ENCODE measurements at places on chromosomes 12 and 14. TPM values are rescaled to one million over a fixed set of nuclear protein-coding genes. Genes with fewer than 3 reads are reported as not detected.

DNA sequence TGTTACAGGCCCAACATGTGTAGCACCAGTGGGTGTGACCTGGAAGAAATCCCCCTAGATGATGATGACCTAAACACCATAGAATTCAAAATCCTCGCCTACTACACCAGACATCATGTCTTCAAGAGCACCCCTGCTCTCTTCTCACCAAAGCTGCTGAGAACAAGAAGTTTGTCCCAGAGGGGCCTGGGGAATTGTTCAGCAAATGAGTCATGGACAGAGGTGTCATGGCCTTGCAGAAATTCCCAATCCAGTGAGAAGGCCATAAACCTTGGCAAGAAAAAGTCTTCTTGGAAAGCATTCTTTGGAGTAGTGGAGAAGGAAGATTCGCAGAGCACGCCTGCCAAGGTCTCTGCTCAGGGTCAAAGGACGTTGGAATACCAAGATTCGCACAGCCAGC, 8.6 kb downstream of the BCL2L14 start:
- DNase-seq: no peak

DNA sequence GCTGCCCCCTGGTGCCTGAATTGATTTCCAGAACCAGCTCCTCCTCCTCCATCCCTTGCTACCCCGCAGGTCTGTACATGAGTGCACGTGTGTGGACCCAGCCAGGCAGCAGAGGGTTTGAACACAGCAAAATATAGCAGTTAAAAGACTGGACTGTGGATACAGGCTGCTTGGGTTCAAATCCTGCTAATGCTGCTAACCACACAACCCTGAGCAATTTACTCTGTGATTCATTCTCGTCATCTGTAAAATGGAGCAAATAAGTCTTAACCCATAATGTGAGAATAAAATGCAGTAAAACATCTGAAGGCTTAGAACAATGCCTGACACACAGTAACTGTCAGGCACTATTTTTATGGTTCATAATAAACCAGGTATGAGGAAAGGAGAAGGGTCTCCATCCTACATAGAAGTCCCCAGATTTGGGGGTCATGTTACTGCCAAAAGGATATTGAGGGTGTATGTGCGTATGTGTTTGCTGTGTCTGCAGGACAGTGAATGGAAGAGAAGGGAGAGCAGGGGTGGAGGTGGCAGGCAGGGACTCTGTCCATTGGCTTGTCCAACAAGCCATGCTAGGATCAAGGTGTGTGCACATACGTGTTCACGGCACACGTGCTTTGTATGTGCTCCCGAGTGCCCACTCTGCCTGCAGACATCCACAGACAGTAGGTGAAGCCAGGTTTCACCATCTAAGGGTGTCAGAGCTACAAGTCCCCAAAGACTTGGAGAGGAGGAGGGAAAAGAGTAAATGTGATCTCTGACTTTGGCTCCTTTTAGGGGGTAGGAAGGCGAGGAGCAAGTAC, 1.5 kb upstream of the STAT6 start:
- DNase-seq: no peak

- no peak for DNase-seq
Measured at GRCh38 chr14:98956181-98956580, 315.8 kb downstream of the BCL11B start.

GRCh38 chr12:108729612-108730364, 1.5 kb downstream of the CORO1C start:
- DNase-seq: peak; percentile 17

GRCh38 chr12:127962303-127962702, 304.7 kb upstream of the TMEM132C start:
- DNase-seq: no peak

DNA sequence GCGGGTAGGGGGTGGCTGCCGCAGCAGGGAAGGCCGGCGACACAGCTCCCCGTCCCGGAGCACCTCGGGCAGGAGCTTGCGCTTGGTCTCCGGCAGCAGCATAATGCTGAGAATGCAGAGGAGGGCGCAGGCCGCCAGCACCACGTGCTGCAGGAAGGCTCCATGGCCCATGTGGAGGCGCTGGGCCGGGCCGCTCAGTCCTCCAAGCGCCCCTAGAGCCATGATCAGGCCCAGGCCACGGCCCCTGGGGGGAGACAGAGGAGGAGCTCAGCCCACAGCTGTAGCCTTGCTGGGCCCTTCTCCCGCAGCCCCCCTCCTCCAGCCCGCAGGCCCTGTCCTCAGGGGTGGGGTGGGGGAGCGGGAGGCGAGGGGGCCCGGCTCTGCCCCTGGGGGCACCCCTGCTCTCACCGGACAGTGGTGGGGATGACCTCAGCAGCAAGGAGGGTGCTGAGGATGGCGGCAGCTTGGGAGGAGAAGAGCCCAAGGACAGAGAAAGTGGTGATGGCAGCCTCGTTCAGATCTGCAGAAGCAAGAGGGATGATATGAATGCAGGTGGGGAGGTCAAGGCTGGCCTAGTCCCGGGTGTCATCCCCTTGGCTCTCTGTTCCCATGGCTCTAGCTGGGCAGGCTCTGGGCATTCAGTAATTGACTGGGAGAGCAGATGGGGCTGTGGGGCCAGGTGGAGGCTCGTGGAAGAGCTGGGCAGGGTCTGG, 5.8 kb downstream of the SLC22A17 start:
- no peak for DNase-seq

- DNase-seq: no peak
Measured at GRCh38 chr14:94780536-94781399, 10.9 kb upstream of the GSC start.

GRCh38 chr12:80632835-80633234, 74.6 kb upstream of the MYF6 start:
- no peak for DNase-seq

- peak; percentile 83 for DNase-seq
Measured at GRCh38 chr12:51887476-51888315, at the start of gene ANKRD33. TSS of gene ANKRD33 (plus strand) at chr12:51888103. CDS start at chr12:51888187, 84 bp downstream.

SERPINA10 gene
- polyA plus RNA-seq: not detected

NACA gene
- polyA plus RNA-seq: 1,180 TPM

KCNK13 gene
- 6.3 TPM for polyA plus RNA-seq

LPAR5 gene
- polyA plus RNA-seq: 0.97 TPM
